Skin of body (tissue), 3 donors: ENCODE measurements at places on chromosomes 1 and 21. TPM values are rescaled to one million over a fixed set of nuclear protein-coding genes. Genes with fewer than 3 reads are reported as not detected.

DNA sequence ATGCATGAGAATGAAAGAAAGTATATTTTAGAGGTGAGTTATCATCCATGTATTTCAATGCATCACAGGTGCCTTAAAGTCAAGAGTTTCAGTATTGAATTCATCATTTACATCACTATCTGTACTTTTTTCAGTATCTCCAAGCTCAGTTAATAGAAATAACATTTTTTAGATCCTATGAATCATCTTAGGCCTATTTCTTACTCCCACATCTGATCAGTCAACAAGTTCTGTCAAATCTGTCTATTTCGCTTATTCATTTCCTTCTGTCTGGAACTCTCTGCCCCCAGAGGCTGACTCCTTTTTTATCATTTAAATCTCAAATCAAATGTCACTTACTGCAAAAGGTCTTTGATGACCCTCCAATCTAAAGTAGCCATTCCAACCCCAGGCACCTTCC lies 295.2 kb downstream of the LRRC7 start:
- no peak for DNase-seq

- DNase-seq: no peak
These were observed 212.9 kb downstream of the KCNH1 start for GRCh38 chr1:210920716-210921694.

- DNase-seq: no peak
These were observed 42.6 kb upstream of the ATP2B4 start for GRCh38 chr1:203584035-203584434.

- no peak for DNase-seq
These were observed 9.9 kb downstream of the MTF1 start for GRCh38 chr1:37849480-37849879.

- peak; percentile 86 for DNase-seq
These were observed 583 bp downstream of the MEF2D start for GRCh38 chr1:156499842-156500542.

- DNase-seq: no peak
These were observed 14.4 kb upstream of the BCL10 start for GRCh38 chr1:85290826-85291225.

GRCh38 chr21:37700641-37701202 lies 215.5 kb downstream of the KCNJ6 start:
- peak; percentile 24 for DNase-seq

- DNase-seq: no peak
These were observed 53.1 kb upstream of the CACNA1E start for GRCh38 chr1:181430015-181430885.

PTCH2 gene
- 7.2 TPM for total RNA-seq

DNA sequence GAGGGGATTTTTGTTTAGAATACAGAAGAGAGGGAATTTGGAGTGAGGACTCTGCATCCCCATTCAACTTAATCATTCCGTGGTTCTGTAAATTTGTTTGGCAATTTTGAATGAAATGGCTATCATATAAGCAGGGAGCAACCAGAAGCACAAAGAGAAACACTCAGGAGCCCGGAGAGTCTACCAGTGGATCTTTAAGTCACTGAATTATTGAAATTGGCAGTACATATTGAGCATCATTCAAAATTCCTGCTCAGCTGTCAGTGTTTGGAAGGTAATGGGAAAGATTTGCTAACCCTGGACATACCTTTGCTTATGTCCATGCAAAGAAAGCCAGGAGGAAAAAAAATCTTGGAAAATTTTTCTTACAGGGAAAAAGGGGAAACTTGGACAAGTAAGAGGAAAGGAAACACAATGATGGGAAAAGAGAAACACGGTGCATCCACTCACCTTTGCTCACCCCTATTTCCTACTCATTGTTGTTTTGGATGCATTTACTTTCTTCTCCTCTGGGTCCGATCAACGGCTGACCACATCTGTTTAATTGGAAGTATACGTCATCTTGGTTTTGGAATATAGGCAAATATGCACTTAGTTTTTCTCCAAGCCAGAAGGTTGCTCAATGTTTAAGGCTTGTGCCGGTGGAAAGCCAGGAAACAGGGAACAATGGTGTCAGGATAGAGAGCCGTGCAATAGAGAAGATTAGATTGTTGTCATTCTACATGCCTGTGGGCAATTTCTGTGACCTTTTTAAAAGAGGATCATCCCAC lies 243.0 kb upstream of the LYPLAL1 start:
- DNase-seq: peak; percentile 43

BEST4 gene
- 0.10 TPM for total RNA-seq

GRCh38 chr1:211581526-211581925 lies 2.6 kb upstream of the SLC30A1 start:
- DNase-seq: peak; percentile 41

GRCh38 chr1:42340093-42340492 lies 5.1 kb upstream of the FOXJ3 start:
- no peak for DNase-seq

FLG2 gene
- total RNA-seq: 139 TPM

S100A12 gene
- 63.8 TPM for total RNA-seq

LRRC53 gene
- not detected for total RNA-seq

DNA sequence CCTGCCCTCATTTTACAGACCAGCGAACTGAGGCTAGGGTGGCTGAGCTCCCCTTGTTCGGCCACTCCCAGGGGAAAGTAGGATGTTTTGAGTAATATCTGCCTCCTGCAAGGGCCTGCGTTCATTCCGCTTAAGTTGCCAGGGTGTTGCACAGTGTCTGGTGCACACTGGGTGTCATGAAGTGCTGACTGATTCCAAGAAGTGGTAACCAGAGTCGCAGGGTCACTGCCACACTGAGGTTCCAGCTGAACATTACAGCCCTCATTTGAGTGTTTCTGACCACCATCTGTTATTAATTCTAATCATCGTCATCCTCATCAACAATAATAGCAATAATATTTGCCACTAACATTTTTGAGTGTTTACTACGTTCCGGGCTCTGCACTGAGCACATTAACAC lies 250.6 kb downstream of the KAZN start:
- no peak for DNase-seq

DNA sequence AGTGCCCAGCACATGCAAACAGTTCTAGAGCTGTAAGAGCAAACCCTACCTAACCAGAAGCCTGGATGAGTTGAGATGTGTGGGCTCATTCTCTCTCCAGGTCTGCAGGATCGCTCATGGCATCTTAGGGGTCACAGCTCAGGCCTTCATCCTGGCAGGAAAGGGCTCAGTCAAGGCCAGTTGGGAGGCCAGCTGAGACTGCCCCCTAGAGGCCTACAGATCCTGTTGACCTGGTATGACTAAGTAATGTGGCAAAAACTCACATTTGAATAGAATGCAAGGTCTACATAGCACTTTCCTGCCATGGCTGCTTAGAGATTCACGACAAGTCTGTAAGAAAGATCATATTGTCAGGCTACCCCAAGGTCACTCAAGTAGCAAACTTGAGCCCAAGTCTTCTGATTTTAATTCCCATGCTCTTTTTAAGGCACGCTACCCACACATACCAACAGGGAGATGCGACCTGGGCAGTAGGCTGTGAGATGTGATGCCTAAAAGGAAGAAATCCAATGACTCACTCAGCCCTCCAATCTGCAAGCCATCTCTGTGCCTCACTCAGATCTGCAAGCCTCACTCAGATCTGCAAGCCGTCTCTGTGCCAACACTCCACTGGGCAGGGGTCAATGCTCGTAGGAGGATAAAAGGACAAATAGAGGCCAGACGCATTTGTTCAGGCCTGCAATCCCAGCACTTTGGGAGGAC lies 5.1 kb upstream of the CAPN8 start:
- DNase-seq: no peak

PIGV gene
- total RNA-seq: 7.8 TPM

ACTA1 gene
- 472 TPM for total RNA-seq

GRCh38 chr1:227780101-227781044 lies 35.1 kb upstream of the PRSS38 start:
- no peak for DNase-seq

TP73 gene
- 2.1 TPM for total RNA-seq

FMO3 gene
- total RNA-seq: not detected

GRCh38 chr1:116306102-116306501 lies 66.9 kb upstream of the ATP1A1 start:
- no peak for DNase-seq

DNA sequence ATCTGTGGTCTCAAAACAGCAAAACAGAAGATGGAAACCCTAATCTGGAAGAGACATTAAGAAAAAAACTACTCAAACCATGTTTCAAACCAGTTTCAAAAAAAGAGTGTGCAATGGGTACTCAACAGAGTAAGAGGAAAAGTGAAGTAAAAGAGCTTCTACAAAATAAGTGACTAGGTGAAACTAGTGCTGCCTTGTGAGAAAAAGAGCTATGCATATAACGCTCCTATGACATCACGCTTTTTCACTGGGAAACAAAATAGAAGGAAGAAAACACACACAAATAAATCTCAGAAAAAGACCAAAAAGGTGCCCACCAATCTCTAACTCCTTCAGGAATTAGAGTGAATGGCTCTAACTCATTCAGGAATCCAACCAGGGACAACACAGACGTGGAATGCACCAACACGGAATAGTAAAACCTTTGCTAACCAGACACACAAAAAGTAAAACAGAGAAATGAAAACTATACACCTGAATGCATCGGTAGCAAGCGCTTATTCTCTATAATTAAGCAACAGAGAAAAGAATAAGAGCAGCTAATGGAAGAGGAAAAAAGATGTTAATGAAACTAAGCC lies 1.3 kb downstream of the FOXJ3 start:
- no peak for DNase-seq

DNA sequence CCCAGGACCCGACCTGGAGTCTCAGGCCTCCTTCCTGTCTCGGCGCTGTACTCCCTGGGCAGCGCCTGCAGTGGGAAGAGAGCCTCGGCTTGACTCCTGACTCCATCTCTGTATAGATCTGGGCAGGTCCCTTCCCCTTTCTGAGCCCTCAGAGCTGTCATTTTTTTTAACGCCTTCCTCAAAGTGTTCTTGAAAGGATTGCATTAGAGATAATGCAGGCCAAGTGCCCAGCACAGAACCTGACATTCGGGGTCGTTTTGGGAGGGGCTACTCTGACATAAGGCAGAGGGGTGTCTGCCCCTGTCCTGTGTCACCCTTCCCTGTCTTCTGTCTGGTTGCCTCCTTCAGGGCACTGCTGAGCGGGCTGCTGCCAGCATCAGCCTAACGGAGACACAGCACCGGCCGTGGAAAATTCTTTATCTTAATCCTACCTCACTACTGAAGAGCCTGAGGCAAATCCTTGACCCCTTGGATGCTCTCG lies 271.6 kb downstream of the TRABD2B start:
- no peak for DNase-seq
